ENCODE measurements at places on chromosomes 1 and 21.

GRCh38 chr1:235375919-235376605 is 8.8 kb downstream of the TBCE start:
- no peak for DNase-seq

DNA sequence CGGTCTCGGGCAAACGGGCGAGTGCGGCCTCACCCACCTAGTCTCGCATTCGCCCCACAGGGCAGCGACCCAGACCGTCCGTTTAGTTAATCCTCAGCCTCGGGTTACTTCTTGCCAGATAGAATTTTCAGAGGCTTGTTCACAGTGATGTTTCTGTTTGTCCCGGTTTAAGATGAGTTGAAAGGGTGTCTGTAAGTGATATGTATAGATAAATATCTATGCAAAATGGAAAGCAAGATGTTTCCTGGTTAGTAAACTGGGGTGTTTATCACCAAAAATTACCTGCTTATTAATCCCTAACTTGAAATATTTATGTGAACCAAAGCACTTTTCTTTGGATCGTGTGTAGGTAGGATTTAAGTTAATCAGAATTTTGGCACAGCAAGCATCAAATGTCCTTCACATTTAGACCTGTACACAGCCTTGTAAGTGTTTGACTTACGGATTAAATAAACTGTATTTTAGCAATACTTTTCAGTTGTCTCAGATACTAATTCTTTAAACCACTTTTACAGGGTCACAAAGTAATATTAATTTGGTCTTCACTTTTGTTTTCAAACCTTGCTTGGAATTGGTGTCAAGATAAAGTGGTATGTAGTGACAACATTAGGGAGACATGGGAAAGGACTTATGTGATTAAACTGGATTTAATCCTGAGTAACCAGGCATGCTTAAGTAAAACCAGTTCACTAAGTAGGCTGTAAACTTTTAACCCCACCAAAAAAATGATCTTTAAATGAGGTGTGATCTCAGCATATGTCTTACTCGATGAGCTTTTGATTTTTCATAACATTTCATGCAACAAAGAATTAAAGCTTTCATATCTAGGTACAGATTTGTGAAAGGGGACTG is 914 bp downstream of the ZNF326 start:
- no peak for DNase-seq

DNA sequence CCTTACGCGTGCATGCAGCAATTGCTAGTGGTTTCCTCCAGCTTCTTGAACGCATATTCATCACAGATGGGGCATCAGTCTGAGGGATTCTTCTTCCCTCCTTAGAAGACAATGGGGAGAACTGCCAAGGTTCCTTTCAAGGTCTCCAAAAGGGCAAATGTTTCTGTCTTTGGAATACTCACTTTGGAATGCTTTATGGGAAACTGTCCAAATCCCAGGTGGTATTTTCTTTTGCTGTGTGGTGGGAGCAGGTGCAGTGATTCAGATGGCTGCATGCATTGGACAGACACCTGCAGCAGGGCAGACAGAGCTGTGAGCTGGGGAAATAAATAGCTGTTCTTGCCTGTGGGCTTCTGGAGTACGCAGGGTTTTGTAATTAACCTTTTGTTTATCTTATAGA is 40.5 kb downstream of the URB2 start:
- no peak for DNase-seq

- DNase-seq, result no peak
Measured at GRCh38 chr1:185267701-185268100, 49.3 kb downstream of the IVNS1ABP start.

DNA sequence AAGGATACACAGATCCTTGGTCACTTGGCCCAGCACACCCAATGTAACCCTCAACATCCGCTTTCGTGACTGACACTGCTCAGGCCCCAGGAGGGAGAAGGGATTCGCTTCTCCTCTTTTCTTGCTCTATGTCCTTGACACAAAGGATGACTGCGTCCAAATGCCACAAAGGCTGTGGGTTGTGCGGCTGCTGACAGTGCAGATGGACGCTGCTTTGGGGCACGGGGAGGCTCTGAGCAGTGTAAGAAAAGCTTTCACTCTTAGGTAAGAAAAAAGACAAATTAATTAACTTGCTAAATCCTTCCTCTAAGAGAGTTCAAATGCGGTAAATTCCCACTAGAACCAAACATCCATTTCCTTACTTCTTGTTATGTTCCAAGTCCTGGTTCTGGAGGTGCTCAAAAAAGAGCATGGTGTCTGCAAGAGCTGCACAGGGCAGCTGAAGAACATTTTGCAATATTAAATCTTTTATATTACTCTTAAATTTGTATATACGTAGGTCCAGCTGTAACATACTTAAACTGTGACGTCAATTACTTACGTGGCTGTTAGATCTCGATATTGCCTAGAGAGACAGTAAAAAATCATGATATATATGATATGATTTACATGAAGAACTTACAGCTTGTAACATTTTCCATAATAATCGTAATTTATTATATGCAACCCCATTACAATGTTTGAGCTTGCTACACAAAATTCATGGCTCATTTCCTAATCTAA is 19.4 kb upstream of the EPHB2 start:
- DNase-seq, result no peak

DNA sequence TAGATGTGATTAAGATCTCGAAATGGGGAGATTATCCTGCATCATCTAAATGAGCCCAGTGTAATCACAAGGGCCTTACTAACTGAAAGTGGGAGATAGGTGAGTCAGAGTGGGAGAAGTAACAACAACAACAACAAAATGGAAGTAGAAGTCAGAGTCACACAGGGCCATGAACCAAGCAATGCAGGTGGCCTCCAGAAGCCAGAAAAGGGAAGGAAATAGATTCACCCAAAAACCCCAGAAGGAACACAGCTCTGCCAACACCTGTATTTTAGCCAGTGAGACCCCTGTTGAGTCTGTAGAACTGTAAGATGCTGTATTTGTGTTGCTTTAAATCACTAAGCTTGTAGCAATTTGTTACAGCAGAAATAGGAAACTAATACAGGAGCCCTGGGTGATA is 4.1 kb downstream of the TAGLN2 start:
- DNase-seq, result peak; percentile 53

- DNase-seq, result no peak
Measured at GRCh38 chr1:9273177-9273576, 19.5 kb upstream of the SPSB1 start.

- no peak for DNase-seq
Measured at GRCh38 chr1:80892539-80892938, 908.2 kb upstream of the ADGRL2 start.

DNA sequence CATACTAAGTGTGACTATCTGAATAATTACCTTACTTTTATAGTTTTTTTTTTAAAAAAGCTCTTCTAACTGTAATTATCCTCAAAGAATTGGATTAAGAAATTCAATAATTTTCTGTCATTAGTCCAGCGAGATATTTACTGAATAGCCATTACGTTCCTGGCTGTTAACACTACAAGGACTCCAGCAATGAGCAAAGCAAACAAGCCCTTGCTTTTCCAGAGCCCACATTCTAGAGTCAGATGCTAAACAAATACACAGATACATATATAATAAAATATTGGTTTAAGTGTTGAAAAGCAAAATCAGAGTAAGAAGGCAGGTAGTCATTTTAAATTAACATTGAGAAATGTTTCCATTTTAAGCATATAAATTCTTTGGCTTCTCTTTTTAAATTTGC is 118.4 kb downstream of the ATF6 start:
- DNase-seq, result no peak

DNA sequence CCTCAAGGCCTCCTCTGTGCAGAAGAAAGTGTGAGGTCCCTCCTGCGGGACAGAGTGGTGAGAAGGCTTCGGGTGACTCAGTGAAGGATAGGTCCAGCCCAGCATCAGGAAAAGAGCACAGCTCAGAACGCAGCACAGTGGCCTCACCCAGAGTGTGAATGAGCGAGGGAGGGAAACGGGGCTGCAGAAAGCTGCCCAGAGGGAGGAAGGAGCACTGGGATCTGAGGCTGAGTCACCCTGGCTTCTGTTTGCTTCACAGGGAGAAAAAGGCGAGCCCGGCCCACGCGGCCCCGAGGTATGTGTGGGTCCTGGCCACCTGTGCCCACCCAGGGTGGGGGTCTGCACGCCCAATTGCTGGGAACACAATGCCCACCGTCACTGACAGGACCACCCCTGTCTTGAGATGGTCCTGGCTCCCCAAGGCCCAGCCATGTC is 24.3 kb downstream of the COL6A2 start:
- no peak for DNase-seq

DNA sequence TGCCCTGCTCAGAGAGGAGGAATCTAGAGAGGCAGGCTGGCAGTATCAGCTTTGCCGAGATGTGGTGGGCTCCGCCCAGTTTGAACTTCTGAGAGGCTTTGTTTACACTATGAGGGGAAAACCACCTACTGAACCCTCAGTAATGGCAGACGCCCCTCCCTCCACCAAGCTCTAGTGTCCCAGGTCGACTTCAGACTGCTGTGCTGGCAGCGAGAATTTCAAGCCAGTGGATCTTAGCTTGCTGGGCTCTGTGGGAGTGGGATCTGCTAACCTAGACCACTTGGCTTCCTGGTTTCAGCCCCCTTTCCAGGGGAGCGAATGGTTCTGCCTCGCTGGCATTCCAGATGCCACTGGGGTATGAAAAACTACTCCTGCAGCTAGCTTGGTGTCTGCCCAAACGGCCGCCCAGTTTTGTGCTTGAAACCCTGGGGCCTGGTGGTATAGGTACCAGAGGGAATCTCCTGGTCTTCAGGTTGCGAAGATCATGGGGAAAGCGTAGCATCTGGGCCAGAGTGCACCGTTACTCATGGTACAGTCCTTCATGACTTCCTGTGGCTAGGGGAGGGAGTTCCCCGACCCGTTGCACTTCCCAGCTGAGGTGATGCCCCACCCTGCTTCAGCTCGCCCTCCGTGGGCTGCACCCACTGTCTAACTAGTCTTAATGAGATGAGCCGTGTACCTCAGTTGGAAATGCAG is 43.6 kb downstream of the C21orf91 start:
- DNase-seq, result peak; percentile 69

- DNase-seq, result no peak
Measured at GRCh38 chr1:5480906-5481305, 511.3 kb downstream of the NPHP4 start.

DNA sequence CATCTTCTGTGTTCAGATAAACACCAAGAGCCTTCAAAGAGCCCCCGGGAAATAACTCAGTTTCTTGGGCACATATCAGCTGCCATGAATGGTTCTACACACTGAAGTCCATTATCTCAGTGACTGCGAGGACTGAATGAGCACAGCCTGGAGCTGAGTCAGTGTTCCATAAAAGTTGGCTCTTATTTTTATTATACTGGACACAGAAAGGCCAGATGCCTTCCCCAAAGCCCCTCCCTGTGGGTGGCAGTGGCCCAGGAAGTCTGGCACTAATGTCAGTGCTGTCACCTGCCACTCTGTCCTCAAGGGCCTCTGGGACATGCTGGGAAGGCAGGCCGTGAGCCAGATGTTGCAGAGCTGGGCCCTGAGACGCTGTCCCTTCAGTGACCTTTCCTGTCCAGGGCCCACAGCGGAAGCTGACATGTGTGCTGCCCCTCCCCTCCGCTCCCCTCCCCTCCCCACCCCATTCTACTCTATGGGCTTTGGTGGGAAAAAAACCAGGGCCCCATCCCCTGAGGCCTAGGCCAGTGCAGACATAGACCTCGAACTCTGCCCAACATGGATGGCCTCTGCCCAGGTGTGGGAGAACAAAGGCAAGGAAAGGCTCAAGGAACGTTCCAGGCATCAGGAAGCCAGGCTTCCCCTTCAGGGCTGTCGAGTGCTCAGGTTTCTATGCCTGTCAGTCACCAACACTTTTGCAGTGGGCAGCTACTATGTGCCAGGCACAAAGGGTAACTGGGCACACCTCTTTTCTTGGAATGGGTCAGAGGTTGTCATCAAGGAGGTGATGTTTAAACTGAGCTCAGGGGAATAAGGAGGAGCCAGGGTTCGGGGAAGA is 22.4 kb upstream of the NPPB start:
- no peak for DNase-seq

DNA sequence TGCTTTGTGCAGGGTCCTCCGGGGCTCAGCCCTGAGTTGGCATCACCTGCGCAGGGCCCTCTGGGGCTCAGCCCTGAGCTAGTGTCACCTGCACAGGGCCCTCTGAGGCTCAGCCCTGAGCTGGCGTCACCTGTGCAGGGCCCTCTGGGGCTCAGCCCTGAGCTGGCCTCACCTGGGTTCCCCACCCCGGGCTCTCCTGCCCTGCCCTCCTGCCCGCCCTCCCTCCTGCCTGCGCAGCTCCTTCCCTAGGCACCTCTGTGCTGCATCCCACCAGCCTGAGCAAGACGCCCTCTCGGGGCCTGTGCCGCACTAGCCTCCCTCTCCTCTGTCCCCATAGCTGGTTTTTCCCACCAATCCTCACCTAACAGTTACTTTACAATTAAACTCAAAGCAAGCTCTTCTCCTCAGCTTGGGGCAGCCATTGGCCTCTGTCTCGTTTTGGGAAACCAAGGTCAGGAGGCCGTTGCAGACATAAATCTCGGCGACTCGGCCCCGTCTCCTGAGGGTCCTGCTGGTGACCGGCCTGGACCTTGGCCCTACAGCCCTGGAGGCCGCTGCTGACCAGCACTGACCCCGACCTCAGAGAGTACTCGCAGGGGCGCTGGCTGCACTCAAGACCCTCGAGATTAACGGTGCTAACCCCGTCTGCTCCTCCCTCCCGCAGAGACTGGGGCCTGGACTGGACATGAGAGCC is 22.7 kb downstream of the COL6A1 start:
- DNase-seq, result no peak

DNA sequence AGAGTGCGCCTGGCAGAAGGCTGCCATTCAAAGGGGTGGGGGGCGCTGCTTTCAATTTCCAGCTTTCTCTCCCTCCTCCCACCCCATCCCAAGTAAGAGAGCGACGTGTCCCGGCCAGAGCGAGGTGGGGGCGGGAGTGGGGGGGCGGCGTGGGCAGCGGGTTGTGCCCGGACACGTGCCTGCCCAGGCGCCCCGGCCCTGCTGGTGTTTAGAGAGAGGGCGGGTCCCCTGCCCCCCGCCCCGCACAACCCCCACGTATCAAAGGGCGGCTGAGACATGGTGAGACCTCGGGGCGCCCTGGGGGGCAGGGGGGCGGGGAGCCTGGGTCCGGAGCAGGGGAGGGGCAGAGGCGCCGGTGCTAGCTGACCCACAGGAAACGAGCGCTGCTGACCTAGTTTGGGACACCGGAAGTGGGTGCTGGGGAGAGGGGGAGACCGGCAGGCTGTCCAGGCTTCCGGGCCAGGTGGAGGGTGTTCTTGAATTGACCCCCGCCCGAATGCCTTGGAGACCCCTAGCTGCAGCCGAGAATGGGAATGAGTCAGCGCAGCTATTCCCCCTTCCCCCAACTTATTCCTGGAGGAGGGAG is 1.3 kb downstream of the ZBTB7B start:
- DNase-seq, result peak; percentile 21

- DNase-seq, result no peak
Measured at GRCh38 chr1:25747046-25747719, 52.8 kb upstream of the SELENON start.

- no peak for DNase-seq
Measured at GRCh38 chr1:118535901-118536300, 350.9 kb upstream of the SPAG17 start.

- no peak for DNase-seq
Measured at GRCh38 chr1:54465351-54465811, 59.2 kb upstream of the SSBP3 start.

Measured in suppressor macrophage treated with lipopolysaccharide for 1 hour (primary cell).